Activated B cell treated with CpG ODN at 0.5 μM for 24 hours (primary cell): ENCODE measurements at places on chromosomes 13 and 19. TPM values are rescaled to one million over a fixed set of nuclear protein-coding genes. Genes with fewer than 3 reads are reported as not detected.

DNA sequence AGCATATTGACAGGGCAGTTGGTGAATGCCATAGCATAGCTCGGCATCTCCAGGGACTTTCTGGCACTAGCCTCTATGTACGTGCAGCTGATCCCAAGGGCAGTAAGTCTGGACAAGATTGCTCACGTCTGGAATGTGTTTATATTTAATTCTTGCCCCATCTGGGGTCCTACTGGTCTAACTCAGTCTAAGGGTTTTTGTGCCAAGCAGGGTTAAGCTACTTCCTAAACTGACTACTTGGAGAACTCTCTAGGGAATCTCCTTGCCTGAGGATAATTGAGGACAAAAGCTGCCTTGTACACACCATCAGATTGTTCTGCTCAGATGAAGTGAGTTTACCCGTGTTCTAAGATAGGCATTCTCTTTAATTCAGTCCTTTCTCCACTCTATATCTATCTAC lies 358.1 kb downstream of the MYO16 start:
- no peak for DNase-seq
- no peaks in the 10 kb centered on the region for H3K4me1 ChIP-seq
- no peaks in the 10 kb centered on the region for H3K36me3 ChIP-seq
- H3K4me3 ChIP-seq, result no peak overlapping the region

DNA sequence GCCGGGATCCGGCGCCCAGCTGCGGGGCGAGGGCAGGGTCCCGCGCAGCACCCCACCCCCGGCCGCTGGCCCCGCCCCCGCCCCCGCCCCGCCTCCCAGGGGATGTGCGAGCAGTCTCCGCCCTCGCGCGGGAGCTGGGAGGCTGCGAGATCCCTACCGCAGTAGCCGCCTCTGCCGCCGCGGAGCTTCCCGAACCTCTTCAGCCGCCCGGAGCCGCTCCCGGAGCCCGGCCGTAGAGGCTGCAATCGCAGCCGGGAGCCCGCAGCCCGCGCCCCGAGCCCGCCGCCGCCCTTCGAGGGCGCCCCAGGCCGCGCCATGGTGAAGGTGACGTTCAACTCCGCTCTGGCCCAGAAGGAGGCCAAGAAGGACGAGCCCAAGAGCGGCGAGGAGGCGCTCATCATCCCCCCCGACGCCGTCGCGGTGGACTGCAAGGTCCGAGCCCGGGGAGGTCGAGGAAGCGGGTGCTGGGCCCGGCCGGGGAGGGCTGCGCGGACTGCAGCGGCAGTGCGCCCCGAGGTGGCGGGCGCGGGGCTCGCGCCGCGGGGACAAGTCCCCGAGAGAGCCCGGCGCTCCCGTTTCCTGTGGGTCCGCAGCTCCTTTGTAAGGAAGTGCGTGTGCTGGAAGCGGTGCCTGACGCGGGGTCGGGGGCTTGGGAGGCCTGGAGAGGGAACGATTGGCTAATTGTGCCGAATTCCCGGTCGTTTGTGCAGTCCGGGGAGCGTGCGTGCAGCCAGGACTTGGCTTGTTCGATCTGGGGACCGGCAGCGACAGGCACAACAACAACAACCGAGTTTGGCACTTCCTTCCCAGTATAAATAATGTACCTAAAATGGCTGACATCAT lies at the start of gene ITM2B:
ITM2B (plus strand) TSS at position 161 of the 843 bp plus-strand sequence; CDS start at position 316, 155 bp downstream.
- H3K27me3 ChIP-seq, result peaks cover 7% of the 10 kb centered on the region
- peak within 1 kb of the TSS; percentile 87 for H3K27ac ChIP-seq
- H3K36me3 ChIP-seq, result peaks cover 14% of the 10 kb centered on the region
- H3K4me3 ChIP-seq, result peak within 1 kb of the TSS; percentile 93

GRCh38 chr13:112095354-112095753 lies 28.4 kb downstream of the SOX1 start:
- DNase-seq, result no peak
- no peaks in the 10 kb centered on the region for H3K4me1 ChIP-seq
- H3K27me3 ChIP-seq, result peaks cover 7% of the 10 kb centered on the region
- H3K36me3 ChIP-seq, result no peaks in the 10 kb centered on the region
- H3K4me3 ChIP-seq, result no peak overlapping the region
- H3K27ac ChIP-seq, result no peak overlapping the region

GRCh38 chr13:113655346-113656002 lies 2.5 kb downstream of the ATP4B start:
- no peaks in the 10 kb centered on the region for H3K36me3 ChIP-seq
- DNase-seq, result no peak
- H3K27ac ChIP-seq, result no peak overlapping the region

DNA sequence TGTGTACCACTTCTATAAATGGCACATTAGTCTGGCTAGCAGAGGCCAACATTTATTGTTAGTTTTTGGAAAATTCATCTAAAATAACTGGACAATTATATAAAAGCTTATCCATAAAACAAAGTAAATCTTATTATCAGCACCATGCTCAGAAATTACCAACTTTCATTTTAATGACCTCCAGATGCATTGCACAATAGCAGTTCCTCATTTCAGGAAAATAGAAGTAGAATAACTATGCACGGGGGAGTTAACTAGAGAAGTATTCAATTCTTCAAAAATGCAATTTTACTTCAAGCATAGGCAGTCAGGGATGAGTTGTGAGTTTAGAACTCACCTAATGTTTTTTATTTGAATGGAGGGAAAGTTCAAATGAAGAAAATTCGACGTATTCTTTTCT lies 1023.5 kb downstream of the PCDH17 start:
- no peak overlapping the region for H3K4me3 ChIP-seq
- H3K27me3 ChIP-seq, result no peaks in the 10 kb centered on the region
- H3K4me1 ChIP-seq, result no peaks in the 10 kb centered on the region
- H3K27ac ChIP-seq, result no peak overlapping the region

GRCh38 chr19:1272423-1273262 lies 2.7 kb upstream of the FAM174C start:
- no peak for DNase-seq
- peaks cover 53% of the 10 kb centered on the region for H3K36me3 ChIP-seq
- H3K4me1 ChIP-seq, result peaks cover 65% of the 10 kb centered on the region
- no peaks in the 10 kb centered on the region for H3K27me3 ChIP-seq
- no peak overlapping the region for H3K4me3 ChIP-seq

DNA sequence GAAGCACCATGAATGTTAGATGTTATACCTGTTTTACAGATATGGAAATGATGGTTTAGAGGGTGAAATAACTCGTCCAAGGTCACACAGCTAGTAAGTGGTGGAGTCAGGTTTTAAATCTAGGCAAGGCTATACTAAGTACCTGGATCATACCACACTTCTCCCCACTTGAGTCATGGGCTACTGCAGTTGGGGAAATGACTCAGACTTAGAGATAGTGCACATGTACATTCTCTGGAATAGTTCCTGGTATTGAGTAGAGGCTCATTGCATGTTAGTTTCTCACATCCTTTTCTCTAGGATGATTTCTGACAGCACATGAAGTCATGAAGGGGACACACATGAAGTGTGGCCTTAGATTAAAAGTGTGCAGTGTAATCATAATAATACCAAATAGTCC lies 76.2 kb upstream of the TNFSF11 start:
- no peaks in the 10 kb centered on the region for H3K27me3 ChIP-seq
- peaks cover 5% of the 10 kb centered on the region for H3K4me1 ChIP-seq
- no peak overlapping the region for H3K4me3 ChIP-seq
- no peaks in the 10 kb centered on the region for H3K36me3 ChIP-seq
- H3K27ac ChIP-seq, result no peak overlapping the region

DNA sequence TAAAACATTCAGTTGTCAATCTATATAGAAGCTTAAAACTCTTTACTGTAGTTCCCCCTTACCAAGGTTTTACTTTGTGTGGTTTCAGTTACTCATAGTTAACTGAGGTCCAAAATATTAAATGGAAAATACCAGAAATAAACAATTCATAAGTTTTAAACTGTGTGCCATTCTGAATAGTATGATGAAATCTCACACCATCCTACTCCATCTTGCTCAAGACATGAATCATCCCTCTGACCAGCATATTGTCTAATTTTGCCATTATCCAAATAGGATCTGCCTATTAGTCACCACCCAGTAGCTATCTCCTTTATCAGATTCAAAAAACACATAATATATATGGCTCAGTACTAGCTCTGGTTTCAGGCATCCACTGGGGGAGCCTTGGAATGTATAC lies 22.4 kb downstream of the ZNF571 start:
- H3K27ac ChIP-seq, result no peak overlapping the region
- peaks cover 79% of the 10 kb centered on the region for H3K36me3 ChIP-seq
- no peaks in the 10 kb centered on the region for H3K27me3 ChIP-seq
- H3K4me3 ChIP-seq, result no peak overlapping the region
- no peak for DNase-seq

OSCAR gene
- 0.16 TPM in 1 of 2 replicates, not detected in the other for total RNA-seq

PTGER1 gene
- not detected in 2 replicates for total RNA-seq

MBD3L3 gene
- total RNA-seq, result not detected in 2 replicates

ZNF578 gene
- 2.6 and 2.8 TPM in 2 replicates for total RNA-seq

TGFBR3L gene
- total RNA-seq, result not detected in 2 replicates

CASP14 gene
- total RNA-seq, result not detected in 2 replicates

SSC5D gene
- 0.17 and 0.20 TPM in 2 replicates for total RNA-seq
